ENCODE measurements at places on chromosomes 12 and 14.

DNA sequence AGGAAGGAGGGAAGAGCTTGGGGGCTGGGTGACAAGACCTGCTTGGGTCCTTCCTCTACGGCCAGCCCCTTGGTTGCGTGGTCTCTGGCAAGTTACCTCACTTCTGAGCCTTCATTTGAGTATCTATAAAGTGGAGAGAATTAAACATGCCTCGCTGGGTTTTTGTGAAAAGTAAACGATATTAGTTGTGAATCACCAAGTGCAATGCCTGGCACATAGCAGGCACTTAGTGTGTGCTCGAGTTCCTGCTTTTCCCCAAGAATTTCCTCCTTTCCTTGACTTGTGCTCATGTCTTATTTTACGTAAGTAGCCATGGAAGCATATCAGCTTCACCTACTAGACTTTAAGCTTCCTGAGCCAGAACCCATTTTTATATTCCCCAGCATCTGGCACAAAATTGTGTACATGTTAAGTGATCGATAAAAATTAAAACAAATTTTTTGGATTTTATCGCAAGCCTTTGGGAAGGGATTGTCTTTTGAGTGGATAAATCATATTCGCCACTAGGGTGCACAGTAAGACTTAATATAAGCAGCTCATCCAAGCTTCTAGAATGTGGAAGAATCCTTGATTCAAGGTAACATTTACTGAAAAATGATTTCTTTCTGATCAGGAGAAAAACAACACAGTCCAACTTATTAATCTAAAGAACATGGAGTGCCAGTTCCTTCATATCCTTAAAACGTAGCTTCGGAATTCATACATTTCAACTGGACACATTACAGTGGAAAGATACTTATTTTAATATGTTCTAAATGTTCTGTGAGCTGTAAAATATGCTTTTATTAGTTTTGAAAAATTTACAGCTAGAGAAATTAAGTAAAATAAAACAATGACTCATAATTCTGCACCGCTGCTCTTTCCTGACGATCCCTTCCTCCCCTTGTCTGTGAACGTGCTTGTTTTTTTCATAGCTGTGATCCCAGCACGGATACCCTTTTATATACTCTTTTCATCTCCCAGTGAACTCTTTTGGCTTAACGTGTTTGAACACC lies 62.0 kb downstream of the SLC25A47 start:
- no peaks in the 10 kb centered on the region for H3K27me3 ChIP-seq
- H3K27ac ChIP-seq = no peak overlapping the region
- peaks cover 14% of the 10 kb centered on the region for H3K4me1 ChIP-seq

- peaks cover 16% of the 10 kb centered on the region for H3K4me1 ChIP-seq
- no peak overlapping the region for H3K27ac ChIP-seq
- H3K36me3 ChIP-seq = no peaks in the 10 kb centered on the region
- no peaks in the 10 kb centered on the region for H3K27me3 ChIP-seq
Measured at GRCh38 chr14:65164068-65164824, 61.9 kb upstream of the MAX start.

GRCh38 chr12:91880528-91880927 lies 265.1 kb downstream of the BTG1 start:
- no peak overlapping the region for H3K27ac ChIP-seq
- H3K36me3 ChIP-seq = peaks cover 24% of the 10 kb centered on the region
- H3K27me3 ChIP-seq = no peaks in the 10 kb centered on the region
- H3K4me3 ChIP-seq = no peak overlapping the region

- peak overlapping the region; percentile 52 for H3K4me3 ChIP-seq
- H3K27me3 ChIP-seq = no peaks in the 10 kb centered on the region
- DNase-seq = peak; percentile 51
- H3K36me3 ChIP-seq = peaks cover 3% of the 10 kb centered on the region
Measured at GRCh38 chr12:94621662-94622359, 28.5 kb downstream of the TMCC3 start.

DNA sequence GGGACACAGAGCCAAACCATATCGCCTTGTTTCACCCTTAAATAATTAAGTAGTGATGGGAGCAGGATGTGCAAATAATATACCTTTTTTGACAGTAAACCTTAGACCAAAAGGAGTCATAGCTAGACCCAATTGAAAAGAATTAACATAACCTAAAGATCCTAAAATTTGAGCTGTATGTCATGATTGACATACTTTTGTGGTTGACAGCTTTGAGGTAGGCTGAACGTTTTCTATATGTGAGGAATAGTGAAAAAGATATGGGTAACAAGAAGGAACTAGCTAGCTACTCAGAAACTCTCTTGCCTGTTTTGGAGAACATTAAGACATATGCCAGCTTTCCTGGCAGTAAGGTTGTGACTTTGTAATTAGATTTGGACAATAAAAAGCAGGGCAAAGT lies 320.6 kb downstream of the KCNC2 start:
- no peaks in the 10 kb centered on the region for H3K36me3 ChIP-seq
- H3K4me3 ChIP-seq = no peak overlapping the region

DNA sequence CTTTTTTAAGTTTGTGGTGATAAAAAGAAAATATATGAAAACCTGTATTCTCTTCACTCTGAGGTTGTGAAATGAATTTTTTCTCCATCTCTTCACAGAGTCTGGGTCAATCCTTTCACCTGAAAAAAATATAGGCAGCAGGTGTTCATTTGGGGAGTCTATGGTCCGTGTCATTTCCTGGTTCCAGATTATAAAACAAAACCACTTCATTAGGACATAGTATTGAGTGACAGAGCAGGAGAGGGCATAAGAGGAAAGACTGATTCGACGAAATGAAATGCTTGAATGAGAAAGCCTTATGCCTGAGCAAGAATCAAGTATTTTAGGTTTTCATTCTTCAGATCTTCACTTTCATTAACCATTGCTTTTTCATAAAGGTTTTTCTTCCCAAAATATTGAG lies 51.8 kb upstream of the NUAK1 start:
- H3K36me3 ChIP-seq = no peaks in the 10 kb centered on the region
- no peaks in the 10 kb centered on the region for H3K4me1 ChIP-seq
- peaks cover 13% of the 10 kb centered on the region for H3K27me3 ChIP-seq
- DNase-seq = no peak
- no peak overlapping the region for H3K4me3 ChIP-seq
- no peak overlapping the region for H3K27ac ChIP-seq

DNA sequence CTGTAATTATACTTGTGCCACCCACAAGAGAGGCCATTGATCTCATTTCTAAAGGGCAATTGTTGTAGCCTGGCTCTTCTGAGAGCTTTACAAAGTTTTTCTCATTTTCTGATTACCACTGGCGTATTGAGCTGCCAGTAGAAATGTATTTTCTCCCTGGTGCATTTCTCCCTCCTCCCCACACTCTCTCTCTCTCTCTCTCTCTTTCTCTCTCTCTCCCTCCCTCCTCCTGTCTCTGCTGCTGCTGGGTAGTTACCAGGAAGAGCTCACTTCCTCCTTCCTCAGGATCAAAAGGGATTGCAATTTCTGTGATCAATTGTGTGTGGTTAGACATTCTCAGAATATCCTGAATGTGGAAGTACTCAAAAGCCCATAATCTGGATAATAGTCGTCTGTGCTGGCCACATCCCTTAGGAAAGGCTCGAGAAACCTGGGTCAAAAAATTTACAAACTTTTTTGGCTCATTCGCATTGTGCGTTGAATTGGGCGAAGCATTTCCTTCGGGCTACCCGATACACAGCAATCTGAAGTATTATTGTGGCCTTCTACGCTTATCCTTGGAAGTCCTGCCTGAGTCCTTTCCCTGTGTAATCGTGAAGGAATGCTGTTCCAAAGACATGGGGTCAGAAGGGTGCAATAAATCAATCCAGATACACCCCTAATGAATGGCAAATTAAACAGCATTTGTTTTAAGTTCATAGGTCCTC lies 254.8 kb downstream of the MSRB3 start:
- H3K4me1 ChIP-seq = peaks cover 1% of the 10 kb centered on the region
- DNase-seq = no peak
- no peaks in the 10 kb centered on the region for H3K27me3 ChIP-seq
- no peaks in the 10 kb centered on the region for H3K36me3 ChIP-seq
- no peak overlapping the region for H3K27ac ChIP-seq

DNA sequence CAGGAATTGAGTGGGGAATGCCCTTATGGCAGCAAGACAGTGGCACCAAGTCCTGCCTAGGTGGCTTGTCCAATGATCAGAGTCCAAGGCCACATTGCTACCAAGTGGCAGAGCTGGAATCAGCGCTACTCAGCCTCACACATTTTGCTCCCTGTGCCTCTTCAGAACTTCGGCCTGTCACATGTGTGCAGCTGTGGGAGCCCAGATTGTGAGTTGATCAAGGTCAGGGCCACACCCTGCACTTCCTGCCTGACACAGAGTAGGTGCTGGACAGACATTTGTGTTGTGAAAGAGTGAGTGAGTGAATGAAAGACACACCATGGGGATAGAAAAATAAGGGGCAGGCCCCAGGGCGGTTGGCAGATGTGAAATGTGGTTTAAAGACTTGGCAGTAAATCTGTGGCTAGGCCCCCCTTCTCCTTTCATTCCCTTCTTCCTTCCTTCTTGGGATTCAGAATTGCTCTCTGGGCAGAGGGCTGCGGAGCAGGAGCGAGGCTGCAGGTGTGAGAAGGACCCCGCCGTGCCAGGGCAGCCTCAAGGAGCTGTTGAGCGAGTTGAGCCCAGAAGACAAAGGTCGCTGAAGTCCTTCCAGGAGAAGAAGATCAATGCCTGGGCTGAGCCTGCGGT lies 83.5 kb downstream of the SLC25A47 start:
- H3K27me3 ChIP-seq = no peaks in the 10 kb centered on the region
- peaks cover 3% of the 10 kb centered on the region for H3K36me3 ChIP-seq
- peaks cover 39% of the 10 kb centered on the region for H3K4me1 ChIP-seq
- DNase-seq = peak; percentile 67
- peak overlapping the region; percentile 94 for H3K27ac ChIP-seq
